ENCODE measurements at places on chromosomes 7 and 10.

DNA sequence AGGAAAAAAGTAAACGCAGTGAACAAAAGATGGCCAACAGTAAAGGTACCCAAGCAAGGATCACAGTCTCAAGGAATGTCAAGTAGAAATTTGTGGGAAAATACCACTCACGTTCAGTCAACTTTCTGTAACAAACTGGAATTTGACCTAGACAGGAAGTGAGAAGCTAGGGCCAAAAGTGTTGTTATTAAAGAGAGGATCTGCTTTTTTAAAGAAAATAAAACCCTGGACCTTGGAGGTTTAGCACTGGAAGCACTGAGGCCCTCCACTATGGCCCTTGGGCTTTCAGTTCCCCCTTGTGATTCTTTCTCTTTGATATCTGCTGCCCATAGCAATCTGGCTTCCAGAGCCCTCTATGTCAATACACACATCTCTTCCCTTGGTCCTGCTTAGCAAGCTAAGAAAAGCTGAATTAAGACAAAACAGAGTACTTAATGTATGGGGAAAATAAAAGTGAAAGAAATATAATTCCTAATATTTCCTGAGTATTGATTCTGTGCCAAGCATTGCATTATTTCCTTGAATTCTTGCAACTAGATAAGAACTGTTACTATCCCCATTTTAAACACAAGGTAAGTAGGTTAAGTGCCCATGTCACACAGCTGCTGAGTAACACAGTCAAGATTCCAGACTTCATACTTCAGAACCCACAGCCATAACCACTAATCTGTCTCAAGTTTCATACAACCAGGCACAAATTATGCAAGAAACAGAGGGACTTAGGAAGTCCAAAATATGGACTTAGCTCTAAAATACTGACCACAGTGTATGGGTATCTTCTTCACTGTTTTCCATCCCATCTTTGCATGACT lies 2.6 kb upstream of the ZNF438 start:
- no peaks in the 10 kb centered on the region for H3K27me3 ChIP-seq
- ATAC-seq = no peak
- no peak overlapping the region for H3K4me3 ChIP-seq
- H3K36me3 ChIP-seq = no peaks in the 10 kb centered on the region

GRCh38 chr7:112047421-112047820 lies 158.8 kb downstream of the DOCK4 start:
- no peak overlapping the region for H3K4me3 ChIP-seq
- H3K27me3 ChIP-seq = no peaks in the 10 kb centered on the region
- ATAC-seq = no peak
- H3K4me1 ChIP-seq = no peaks in the 10 kb centered on the region
- H3K27ac ChIP-seq = no peak overlapping the region
- no peaks in the 10 kb centered on the region for H3K36me3 ChIP-seq

DNA sequence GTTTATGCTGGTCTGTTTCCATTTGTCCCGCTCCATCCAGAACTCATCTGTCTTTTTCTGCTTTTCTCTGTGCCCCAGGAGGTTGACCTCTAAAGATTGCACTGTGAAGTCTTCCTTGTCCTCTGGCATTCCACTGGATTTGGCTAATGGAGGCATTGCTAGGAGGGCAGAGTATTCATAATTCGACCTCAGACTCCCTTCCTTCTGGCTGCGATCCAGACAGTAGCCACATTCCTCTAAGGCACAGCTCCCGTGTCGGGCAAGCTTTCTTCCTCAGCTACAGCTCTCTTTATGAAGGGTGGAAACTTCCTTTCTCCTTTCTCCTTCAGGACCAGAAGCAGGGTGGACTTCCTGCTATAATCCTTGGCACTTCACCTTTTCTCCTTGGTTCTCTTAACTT lies 175.9 kb downstream of the BAMBI start:
- H3K36me3 ChIP-seq = no peaks in the 10 kb centered on the region
- H3K27ac ChIP-seq = no peak overlapping the region
- no peak overlapping the region for H3K4me3 ChIP-seq
- ATAC-seq = no peak

DNA sequence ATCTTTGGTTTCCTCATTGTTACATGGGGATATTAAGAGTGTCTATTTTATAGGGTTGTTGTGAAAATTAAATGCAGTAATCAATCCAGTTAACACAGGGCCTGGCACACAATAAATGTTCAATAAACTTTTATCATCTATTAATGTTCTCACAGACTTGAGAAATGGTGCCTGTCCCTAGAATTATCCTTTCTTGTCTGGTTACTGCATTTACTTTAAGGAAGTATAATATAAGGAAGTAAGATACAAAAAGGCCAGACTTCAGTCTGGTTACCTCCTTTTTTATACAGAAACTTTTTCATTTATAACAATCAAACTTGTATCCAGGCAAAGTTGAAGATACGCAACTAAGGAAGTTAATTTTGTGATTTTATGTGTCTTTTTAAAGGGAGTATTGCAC lies 117.0 kb downstream of the LHFPL3 start:
- H3K4me3 ChIP-seq = no peak overlapping the region
- H3K4me1 ChIP-seq = no peaks in the 10 kb centered on the region
- no peak for ATAC-seq
- H3K27me3 ChIP-seq = no peaks in the 10 kb centered on the region
- H3K27ac ChIP-seq = no peak overlapping the region

GRCh38 chr7:504221-505111 lies 15.2 kb downstream of the PDGFA start:
- H3K27ac ChIP-seq = peak overlapping the region; percentile 61
- H3K36me3 ChIP-seq = no peaks in the 10 kb centered on the region
- ATAC-seq = no peak
- H3K4me1 ChIP-seq = peaks cover 6% of the 10 kb centered on the region
- no peaks in the 10 kb centered on the region for H3K27me3 ChIP-seq

GRCh38 chr7:93043385-93043985 lies 74.3 kb downstream of the SAMD9 start:
- ATAC-seq = no peak
- no peak overlapping the region for H3K27ac ChIP-seq
- H3K4me3 ChIP-seq = no peak overlapping the region
- no peaks in the 10 kb centered on the region for H3K36me3 ChIP-seq
- peaks cover 8% of the 10 kb centered on the region for H3K27me3 ChIP-seq

- no peak overlapping the region for H3K27ac ChIP-seq
- no peak for ATAC-seq
- H3K4me3 ChIP-seq = no peak overlapping the region
- no peaks in the 10 kb centered on the region for H3K27me3 ChIP-seq
These were observed 17.8 kb downstream of the NPSR1 start for GRCh38 chr7:34675749-34676374.

GRCh38 chr7:4108951-4109350 lies 573.1 kb upstream of the FOXK1 start:
- no peaks in the 10 kb centered on the region for H3K27me3 ChIP-seq
- H3K4me3 ChIP-seq = no peak overlapping the region
- no peaks in the 10 kb centered on the region for H3K36me3 ChIP-seq
- no peaks in the 10 kb centered on the region for H3K4me1 ChIP-seq

GRCh38 chr10:122845783-122846332 lies at the start of gene CUZD1:
Gene CUZD1, minus strand, starts transcription at chr10:122845857. Its CDS starts 14 bp downstream, at chr10:122845843.
- ATAC-seq = no peak
- H3K4me1 ChIP-seq = no peaks in the 10 kb centered on the region
- no peaks in the 10 kb centered on the region for H3K27me3 ChIP-seq
- no peak within 1 kb of the TSS for H3K27ac ChIP-seq
- no peak within 1 kb of the TSS for H3K4me3 ChIP-seq

- H3K4me3 ChIP-seq = no peak overlapping the region
- no peak overlapping the region for H3K27ac ChIP-seq
- ATAC-seq = peak; percentile 60
- H3K27me3 ChIP-seq = no peaks in the 10 kb centered on the region
- H3K36me3 ChIP-seq = no peaks in the 10 kb centered on the region
These were observed 34.0 kb upstream of the DGKB start for GRCh38 chr7:14936554-14936953.

DNA sequence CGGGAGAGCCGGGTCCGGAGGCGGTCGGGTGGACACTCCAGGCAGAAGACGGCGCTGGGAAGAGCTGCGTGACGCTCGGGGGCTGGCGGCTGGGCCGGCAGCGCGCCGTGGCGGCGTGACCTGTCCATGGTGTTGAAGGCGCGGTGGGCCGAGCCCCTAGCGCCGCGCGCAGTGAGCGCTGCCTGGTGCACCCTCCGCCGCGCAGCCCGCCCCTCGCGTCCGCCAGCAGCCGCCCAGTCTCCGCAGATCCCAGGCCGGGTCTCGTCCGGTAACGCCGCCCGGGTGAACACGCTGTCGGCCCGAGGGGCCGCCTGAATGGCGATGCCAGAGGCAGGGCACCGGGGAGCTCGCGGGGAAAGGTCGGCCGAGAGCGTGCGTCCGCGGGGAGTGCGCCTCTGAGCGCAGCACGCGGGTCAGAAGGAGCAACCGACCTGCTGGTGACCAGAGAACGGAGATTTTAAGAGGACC lies 657 bp upstream of the TMEM178B start:
- H3K27me3 ChIP-seq = peaks cover 79% of the 10 kb centered on the region
- H3K36me3 ChIP-seq = no peaks in the 10 kb centered on the region
- H3K27ac ChIP-seq = no peak overlapping the region
- H3K4me1 ChIP-seq = peaks cover 24% of the 10 kb centered on the region
- peak; percentile 57 for ATAC-seq

DNA sequence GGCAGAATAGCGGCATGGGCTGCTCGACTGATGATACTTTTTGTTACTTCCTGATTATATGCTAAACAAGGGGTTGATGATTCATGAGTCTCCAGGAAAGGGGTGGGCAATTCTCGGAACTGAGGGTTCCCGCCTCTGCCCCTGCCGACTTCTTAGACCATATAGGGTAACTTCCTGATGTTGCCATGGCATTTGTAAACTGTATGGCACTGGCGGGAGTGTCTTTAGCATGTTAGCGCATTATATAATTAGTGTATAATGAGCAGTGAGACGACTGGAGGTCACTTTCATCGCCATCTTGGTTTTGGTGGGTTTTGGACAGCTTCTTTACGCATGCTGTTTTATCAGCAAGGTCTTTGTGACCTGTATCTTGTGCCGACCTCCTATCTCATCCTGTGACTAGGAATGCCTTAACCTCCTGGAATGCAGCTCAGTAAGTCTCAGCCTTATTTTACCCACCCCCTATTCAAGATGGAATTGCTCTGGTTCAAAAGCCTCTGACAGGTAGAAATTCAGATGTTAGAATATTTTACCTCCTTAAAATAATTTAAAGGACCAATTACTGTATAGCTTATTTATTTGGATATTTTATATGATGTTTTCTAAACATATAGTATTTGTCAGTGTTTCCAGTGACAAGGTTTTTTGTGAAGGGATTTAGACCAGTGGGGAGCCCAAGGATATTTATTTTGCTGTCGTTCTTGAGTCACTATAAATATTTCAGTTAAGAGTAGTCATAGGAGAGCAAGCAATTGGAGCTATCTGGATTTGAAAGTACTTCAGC lies 90.1 kb upstream of the PIK3CG start:
- no peaks in the 10 kb centered on the region for H3K36me3 ChIP-seq
- no peak for ATAC-seq
- H3K27me3 ChIP-seq = no peaks in the 10 kb centered on the region
- no peak overlapping the region for H3K27ac ChIP-seq
- no peaks in the 10 kb centered on the region for H3K4me1 ChIP-seq
- H3K4me3 ChIP-seq = no peak overlapping the region

- peak overlapping the region; percentile 72 for H3K27ac ChIP-seq
- ATAC-seq = peak; percentile 43
- H3K4me3 ChIP-seq = no peak overlapping the region
- H3K36me3 ChIP-seq = no peaks in the 10 kb centered on the region
- H3K4me1 ChIP-seq = peaks cover 95% of the 10 kb centered on the region
These were observed 95.4 kb downstream of the FAM53B start for GRCh38 chr10:124648738-124649137.

DNA sequence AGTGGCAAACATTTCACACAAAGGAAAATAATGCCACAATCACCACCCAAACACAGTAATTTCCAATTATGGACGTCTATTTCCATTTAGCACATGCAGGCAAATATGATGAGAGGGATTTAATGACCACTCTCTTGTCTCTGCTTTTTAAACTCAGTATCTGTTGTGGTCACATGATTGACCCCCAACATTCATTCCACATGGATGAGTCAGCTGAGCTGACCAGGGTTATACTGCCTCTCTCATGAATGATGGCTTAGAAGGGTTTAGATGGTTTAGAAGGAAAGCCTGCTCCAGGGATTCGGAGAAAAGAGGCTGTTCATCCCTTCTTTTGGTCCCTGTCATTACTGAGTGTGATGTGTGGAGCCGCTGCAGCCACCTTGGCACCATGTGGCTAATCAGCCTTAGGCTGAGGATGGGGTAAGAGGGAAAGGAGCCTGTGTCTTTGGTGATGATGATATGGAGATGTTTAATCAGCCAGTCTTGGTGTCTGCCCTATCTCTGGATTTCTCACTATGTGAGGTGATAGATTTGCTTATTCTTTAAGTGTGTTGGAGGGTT lies 38.2 kb upstream of the JAKMIP3 start:
- peaks cover 13% of the 10 kb centered on the region for H3K4me1 ChIP-seq
- no peak overlapping the region for H3K27ac ChIP-seq
- no peaks in the 10 kb centered on the region for H3K36me3 ChIP-seq
- no peak for ATAC-seq
- no peak overlapping the region for H3K4me3 ChIP-seq
- H3K27me3 ChIP-seq = peaks cover 85% of the 10 kb centered on the region

DNA sequence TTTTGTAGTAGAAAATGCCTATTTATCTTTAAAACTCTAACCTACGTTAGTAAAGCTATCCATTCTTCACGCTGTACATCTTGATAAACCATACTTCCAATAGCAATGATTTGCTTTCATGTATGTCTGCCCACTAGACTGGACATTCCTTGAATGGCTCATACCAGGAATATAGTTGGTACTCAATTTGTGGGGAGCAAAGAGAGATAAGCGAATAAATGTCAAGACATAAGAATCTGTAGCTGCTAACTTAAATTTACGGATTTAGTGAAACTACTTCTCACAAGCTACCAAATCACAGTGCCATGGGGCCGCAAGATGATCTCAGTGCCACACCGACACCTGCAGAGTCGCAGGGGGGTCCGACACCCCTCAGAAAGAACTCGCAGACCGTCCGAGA lies 763 bp upstream of the RALA start:
- no peaks in the 10 kb centered on the region for H3K36me3 ChIP-seq
- ATAC-seq = no peak
- H3K4me1 ChIP-seq = peaks cover 9% of the 10 kb centered on the region
- H3K4me3 ChIP-seq = peak overlapping the region; percentile 89
- H3K27me3 ChIP-seq = no peaks in the 10 kb centered on the region

DNA sequence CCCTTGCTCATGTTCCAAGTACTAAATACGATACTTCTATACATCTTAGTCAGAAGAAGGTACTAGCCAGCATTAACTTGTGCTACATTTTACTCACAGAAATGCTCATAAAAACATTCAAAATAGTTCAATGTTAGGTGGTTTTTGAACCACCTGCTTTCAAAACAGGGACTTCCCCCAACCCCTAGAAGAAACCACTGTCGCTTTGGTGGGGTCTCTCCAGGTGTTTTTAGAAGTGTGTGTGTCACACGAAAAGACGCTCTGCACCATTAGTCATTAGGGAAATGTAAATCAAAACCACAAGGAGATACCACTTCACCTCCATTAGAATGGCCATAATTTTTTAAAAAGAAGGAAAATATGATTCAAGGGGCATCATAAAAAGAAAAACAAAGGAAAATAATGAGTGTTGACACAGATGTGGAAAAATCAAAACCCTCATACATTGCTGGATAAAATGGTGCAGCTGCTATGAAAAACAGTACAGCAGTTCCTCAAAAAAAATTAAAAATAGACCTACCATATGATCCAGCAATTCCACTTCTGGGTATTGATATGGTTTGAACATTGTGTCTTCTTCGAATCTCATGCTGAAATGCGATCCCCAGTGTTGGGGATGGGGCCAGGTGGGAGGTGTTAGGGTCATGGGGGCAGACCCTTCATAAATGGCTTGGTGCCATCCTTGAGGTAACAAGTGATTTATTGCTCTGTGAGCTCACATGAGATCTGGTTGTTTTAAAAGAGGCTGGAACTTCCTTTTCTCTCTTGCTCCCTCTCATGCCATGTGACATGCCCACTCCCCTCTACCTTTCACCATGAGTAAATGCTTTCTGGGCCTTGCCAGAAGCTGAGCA lies 74.2 kb downstream of the MALSU1 start:
- no peaks in the 10 kb centered on the region for H3K27me3 ChIP-seq
- ATAC-seq = no peak
- no peak overlapping the region for H3K4me3 ChIP-seq
- H3K27ac ChIP-seq = no peak overlapping the region
